T-cell (primary cell): ENCODE measurements at places on chromosomes 4 and X. TPM values are rescaled to one million over a fixed set of nuclear protein-coding genes. Genes with fewer than 3 reads are reported as not detected.

GRCh38 chrX:115535421-115535820, 25.6 kb upstream of the PLS3 start:
- H3K27ac ChIP-seq: no peak overlapping the region
- no peaks in the 10 kb centered on the region for H3K4me1 ChIP-seq
- no peak for DNase-seq
- no peak overlapping the region for H3K4me3 ChIP-seq
- H3K27me3 ChIP-seq: no peaks in the 10 kb centered on the region

FAM193A gene
- 46.4 TPM for total RNA-seq

DNA sequence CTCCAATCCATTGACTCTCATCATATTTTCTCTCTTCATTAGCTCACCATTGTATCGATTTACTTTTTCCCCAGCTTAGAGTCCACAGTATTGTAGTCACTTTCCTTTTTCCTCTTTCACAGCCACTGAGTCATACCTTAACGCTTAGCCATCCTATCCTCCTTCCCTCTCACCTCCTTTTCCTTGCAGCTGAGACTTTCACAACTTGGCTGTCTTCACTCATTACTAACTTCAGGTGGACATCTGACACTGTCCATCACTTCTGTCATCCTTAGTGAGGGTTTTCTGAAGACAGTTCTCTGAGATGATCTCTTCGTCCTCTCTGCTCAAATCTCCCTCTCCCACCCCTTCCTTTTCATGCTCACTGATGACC, 70.5 kb upstream of the ESX1 start:
- no peak for DNase-seq
- no peaks in the 10 kb centered on the region for H3K27me3 ChIP-seq
- no peaks in the 10 kb centered on the region for H3K36me3 ChIP-seq
- H3K4me1 ChIP-seq: no peaks in the 10 kb centered on the region
- no peak overlapping the region for H3K27ac ChIP-seq

DNA sequence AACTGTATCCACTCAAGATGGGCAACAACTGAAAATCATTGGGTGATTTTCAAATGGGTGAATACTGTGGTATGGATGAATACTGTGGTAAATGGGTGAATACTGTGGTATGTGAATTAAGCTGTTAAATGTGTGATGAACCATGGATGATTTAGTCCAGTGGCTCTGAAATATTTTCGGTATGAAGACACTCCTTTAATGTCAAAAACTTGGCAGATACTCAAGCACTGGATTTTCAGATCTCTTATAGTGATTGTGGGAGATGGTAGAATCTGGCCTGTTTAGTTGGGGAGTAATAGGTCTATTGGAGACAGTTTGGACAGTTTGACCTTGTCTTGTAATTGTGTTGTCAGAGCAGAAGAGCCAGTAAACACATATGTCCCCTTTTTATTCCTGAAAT, 45.7 kb downstream of the SSX7 start:
- H3K27ac ChIP-seq: no peak overlapping the region
- H3K4me1 ChIP-seq: no peaks in the 10 kb centered on the region
- DNase-seq: no peak
- H3K36me3 ChIP-seq: no peaks in the 10 kb centered on the region
- no peak overlapping the region for H3K4me3 ChIP-seq

LDB2 gene
- 0.82 TPM for total RNA-seq

DNA sequence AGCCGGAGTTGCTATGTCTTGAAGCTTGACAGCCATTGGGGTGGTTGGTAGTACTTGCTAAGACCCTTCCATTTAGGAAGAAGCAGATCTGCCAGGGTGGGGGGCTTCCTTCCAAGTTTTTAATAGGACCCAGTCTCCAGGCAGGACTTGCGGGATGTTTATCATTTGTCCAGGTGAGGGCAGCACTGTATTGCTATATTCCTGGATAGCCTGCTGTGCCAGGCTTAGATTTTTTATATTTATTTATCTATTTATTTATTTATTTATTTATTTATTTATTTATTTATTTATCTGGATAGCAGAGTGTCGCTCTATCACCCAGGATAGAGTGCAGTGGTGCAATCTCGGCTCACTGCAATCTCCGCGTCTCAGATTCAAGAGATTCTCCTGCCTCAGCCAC, 87.4 kb upstream of the CT45A1 start:
- no peaks in the 10 kb centered on the region for H3K27me3 ChIP-seq
- H3K4me3 ChIP-seq: no peak overlapping the region

HTN3 gene
- total RNA-seq: not detected

PAK3 gene
- 0.32 TPM for total RNA-seq

SLC2A9 gene
- total RNA-seq: 4.5 TPM

GRCh38 chrX:2374086-2374485, 126.7 kb downstream of the DHRSX start:
- H3K4me1 ChIP-seq: no peaks in the 10 kb centered on the region
- no peak overlapping the region for H3K27ac ChIP-seq
- no peaks in the 10 kb centered on the region for H3K27me3 ChIP-seq
- no peak for DNase-seq
- peaks cover 2% of the 10 kb centered on the region for H3K36me3 ChIP-seq

OPHN1 gene
- total RNA-seq: 0.15 TPM

DNA sequence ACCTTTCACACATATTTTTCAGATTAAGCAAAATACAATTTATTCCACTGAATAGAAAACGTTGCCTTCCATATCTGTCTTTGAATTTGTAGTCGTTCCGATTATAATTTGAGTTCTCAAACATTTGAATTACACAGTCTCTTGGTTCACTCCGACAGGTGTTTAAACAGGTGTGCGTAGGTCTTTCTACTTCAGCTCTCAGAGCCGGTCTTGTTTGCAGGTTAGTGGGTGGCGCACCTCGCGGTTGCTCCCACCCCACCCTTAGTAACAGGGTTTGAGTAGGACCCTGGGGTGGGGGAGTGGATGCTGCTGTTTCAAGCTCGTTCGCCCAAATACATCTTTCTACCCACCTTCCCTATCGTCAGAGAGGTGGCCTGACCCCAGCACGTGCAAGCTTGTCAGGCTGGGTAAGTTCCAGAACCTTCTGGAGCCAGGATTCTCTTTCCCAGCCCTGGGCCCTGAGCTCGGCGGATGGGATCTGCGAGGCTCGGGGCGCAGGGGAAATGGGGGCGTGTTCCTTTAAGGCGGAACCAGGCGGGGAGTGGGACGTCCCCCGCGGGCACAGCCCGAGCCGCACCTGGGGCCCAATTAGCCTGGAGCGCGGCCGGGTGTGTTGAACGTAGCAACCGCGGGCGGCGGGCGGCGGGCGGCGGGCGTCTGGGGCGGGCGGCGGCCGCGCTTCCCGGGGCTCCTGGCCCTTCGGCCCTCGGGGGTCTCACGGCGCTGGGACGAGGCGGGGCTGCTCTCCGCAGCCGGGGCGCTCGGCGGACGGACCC, at the start of gene FAM149A:
Gene FAM149A (plus strand): TSS at position 591 of the 776 bp plus-strand sequence.
- H3K4me1 ChIP-seq: no peaks in the 10 kb centered on the region
- peak within 1 kb of the TSS; percentile 28 for H3K4me3 ChIP-seq
- H3K27ac ChIP-seq: no peak within 1 kb of the TSS
- H3K36me3 ChIP-seq: no peaks in the 10 kb centered on the region

DNA sequence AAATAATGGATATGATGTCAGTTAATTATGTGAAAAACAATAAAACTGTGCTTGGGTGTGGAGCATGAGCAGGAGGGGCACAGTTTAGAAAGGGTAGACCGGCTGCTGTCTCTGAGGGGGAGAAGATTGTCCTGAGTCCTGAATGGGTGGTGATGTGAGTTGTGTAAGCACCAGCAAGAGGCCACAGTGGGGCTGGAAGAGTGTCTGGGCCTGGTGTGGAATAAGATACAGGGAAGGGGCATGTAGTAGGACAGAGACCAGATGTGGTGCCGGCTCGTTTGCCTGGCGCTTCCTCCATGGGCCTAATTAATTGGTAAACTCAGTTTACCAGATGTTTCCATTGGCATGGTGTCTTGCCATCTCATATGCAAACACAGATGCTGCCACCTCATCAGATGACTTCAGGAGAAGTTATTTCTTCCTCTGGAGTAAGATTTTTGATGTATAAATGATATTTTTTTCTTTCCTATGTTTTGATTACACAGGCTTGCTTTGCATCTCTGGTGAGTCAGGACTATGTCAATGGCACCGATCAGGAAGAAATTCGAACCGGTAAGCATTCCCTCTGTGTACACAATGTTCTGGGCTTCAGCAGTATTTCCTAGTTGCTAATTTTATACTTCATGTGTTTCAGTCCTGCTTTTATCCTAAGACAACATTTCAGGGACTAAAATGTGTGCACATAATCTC, 5.1 kb downstream of the MED28 start:
- no peak overlapping the region for H3K4me3 ChIP-seq
- H3K27ac ChIP-seq: no peak overlapping the region
- DNase-seq: no peak
- H3K36me3 ChIP-seq: peaks cover 15% of the 10 kb centered on the region
- peaks cover 27% of the 10 kb centered on the region for H3K4me1 ChIP-seq

DNA sequence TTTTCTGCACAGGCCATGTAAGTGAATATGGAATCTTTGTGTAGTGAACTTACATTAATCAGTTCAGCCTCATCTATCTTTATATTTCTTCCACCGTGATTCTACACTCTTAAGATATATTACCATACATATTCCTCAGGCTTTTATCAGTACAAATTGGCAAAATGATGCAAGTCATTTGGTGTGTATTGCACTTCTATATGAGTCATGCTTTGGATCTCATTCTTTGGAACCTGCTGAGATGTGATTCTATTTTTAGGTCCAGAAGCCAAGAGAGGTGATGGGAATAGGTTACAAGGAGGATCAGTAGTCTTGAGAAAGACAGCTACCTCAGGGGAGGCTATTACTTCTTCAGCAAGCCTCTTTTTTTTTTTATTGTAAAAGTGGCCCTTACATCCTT, 204.4 kb downstream of the ZNF330 start:
- no peaks in the 10 kb centered on the region for H3K27me3 ChIP-seq
- H3K4me3 ChIP-seq: no peak overlapping the region
- H3K27ac ChIP-seq: no peak overlapping the region
- no peaks in the 10 kb centered on the region for H3K4me1 ChIP-seq
- no peaks in the 10 kb centered on the region for H3K36me3 ChIP-seq
- no peak for DNase-seq

EXOSC9 gene
- total RNA-seq: 32.2 TPM

TRAM1L1 gene
- not detected for total RNA-seq

GRCh38 chrX:140762061-140762460, 52.5 kb downstream of the LINC00632 start:
- no peak for DNase-seq
- H3K4me1 ChIP-seq: peaks cover 5% of the 10 kb centered on the region
- peaks cover 2% of the 10 kb centered on the region for H3K27me3 ChIP-seq

GRCh38 chr4:119643306-119644042, 14.9 kb upstream of the PDE5A start:
- H3K27ac ChIP-seq: no peak overlapping the region
- no peaks in the 10 kb centered on the region for H3K27me3 ChIP-seq
- H3K36me3 ChIP-seq: no peaks in the 10 kb centered on the region
- no peak for DNase-seq

GRCh38 chr4:157447195-157447594, 226.7 kb downstream of the GRIA2 start:
- no peak for DNase-seq
- H3K36me3 ChIP-seq: no peaks in the 10 kb centered on the region
- no peaks in the 10 kb centered on the region for H3K27me3 ChIP-seq
- H3K27ac ChIP-seq: no peak overlapping the region
- no peak overlapping the region for H3K4me3 ChIP-seq

EDA gene
- 8.2 TPM for total RNA-seq

GRCh38 chr4:67714955-67715354, 14.0 kb upstream of the UBA6 start:
- no peaks in the 10 kb centered on the region for H3K4me1 ChIP-seq
- no peak overlapping the region for H3K27ac ChIP-seq
- H3K4me3 ChIP-seq: no peak overlapping the region
- no peaks in the 10 kb centered on the region for H3K27me3 ChIP-seq
- DNase-seq: no peak

DNA sequence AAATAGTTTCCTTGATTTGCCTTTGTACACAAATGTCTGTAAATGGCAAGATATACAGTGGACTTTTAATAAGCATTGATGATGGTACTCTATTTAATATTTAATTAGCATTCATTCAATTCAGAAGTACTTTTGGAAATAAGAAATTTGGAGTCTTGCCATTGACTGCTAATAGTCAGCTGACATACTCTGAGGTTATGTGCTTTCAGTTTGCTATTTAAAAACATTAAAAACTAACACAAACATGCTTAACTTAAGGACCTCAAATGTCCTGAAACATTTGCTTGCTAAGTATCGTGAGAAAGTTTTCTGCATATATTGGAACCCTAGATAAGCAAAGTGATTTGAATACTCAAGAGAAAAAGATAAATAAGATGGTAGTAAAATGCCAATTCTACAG, 64.6 kb downstream of the REELD1 start:
- DNase-seq: no peak
- H3K36me3 ChIP-seq: no peaks in the 10 kb centered on the region
- no peaks in the 10 kb centered on the region for H3K4me1 ChIP-seq

DNA sequence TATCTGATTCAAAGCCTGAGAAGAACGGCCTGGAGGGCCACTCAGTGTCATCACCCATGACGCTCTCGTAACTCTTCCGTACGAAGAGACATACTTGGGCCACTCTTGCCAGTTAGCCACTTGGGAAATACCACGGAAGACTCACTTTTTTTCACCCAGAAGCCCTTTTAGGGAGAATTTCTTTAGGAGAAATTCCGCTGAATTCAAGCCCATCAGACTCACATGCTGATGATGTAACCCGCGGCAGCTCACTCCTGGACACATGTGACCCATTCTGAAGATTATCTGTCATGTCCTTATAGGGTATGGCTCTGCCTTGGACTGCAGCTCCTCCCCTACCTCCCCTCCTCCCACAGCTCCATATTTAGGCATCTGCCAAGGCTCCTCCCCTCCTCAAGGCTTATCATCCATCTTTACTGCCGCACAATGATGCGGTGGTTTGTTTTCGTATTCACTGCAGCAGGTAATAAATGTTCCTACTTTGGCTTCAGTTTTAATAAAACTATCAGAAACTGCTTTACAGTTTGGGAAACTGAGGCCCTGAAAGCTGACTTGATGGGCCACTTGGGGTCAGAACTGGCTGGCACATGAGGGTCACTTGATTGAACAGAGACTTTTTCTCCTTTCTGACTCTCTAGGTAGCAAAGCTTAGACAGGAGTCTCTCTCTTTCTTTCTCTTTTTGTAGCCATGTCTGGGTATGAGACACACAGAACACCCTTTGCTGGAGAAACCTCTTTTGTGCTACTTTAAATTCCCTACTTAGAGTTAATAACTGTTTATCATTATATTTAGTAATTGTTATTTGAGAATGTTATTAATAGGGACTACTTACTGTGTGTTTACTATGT, 42.1 kb downstream of the RHOH start:
- H3K4me1 ChIP-seq: peaks cover 99% of the 10 kb centered on the region
- H3K36me3 ChIP-seq: peaks cover 60% of the 10 kb centered on the region
- peak overlapping the region; percentile 28 for H3K4me3 ChIP-seq
- peak overlapping the region; percentile 97 for H3K27ac ChIP-seq
- peak; percentile 81 for DNase-seq
- H3K27me3 ChIP-seq: no peaks in the 10 kb centered on the region

DNA sequence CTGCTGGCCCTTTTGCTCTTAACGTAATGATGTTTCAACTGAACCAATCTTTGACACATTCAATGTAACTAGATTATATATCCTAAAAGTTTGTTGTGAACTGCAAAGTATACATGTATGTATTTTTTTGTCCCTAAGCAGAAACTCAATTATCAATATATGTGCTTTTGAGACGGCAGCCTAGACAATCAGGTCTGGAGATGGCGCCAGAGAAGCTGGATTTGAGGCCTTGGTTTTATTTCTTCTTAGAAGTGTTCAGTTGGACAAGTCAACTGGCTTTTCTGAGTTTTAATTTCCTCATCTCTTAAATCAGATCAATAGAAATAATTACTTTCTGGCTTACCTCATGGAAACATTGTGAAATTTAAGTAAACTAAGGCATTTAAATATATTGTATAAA, 62.5 kb downstream of the DCAF8L1 start:
- no peaks in the 10 kb centered on the region for H3K36me3 ChIP-seq
- no peak overlapping the region for H3K27ac ChIP-seq
- H3K4me3 ChIP-seq: no peak overlapping the region
